ENCODE measurements at places on chromosomes 3 and 15.
A peak's percentile ranks its signal among the peaks of the same experiment; 100 is the strongest.

- DNase-seq = no peak
Observed at GRCh38 chr15:74793135-74794028, 11.5 kb downstream of the CSK start.

- no peak for DNase-seq
Observed at GRCh38 chr3:170469151-170470062, 50.7 kb downstream of the CLDN11 start.

- no peak for DNase-seq
Observed at GRCh38 chr15:56913670-56914069, 4.8 kb upstream of the TCF12 start.

- DNase-seq = no peak
Observed at GRCh38 chr15:87858651-87859050, 397.9 kb downstream of the NTRK3 start.

DNA sequence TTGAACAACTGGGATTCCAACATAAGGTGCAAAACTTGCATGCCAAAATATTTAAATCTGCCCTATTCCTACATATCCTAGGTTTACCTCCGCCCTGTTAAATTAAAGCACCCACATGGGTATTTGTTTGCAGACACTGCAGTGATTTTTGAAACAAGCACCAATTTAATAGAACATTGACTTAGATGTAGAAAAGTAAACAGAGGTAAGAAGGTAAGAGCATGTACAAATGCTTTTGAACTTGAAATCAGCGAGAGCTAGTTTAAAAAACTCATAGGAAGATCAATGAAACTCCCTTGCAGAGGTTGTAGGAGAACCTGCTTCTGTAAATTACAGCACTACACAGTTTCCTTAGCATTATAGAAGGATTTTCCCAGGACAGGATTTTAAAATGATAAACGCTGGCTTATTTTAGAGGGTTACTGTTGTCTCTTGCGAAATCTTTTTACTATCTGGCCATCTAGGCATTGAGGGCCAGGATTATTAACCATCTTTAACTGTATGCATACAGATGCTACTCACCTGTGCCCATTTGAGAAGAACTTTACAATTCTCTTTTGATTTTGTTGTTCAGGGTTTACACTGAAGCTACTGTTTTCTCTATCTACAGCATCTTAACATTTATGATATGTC is 284.8 kb downstream of the FEZF2 start:
- DNase-seq = no peak

DNA sequence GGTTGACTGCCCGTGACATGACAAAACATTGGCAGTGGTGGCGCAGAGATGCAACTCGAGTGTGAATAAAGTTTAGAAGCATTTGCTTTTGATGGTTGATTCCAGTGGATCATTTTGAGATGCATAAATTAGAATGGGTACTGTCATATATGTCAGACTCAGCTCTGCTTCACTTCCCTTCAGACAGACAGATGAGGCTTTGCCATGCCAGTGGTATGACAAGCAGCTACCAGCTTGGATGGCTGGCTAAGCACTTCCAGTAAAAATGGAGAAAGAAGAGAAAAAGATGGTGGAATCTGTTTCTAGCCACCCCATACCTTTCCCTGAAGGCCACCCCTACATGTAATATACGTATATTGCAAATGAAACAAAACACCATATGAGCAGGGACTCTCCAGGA is 13.5 kb upstream of the CLEC3B start:
- DNase-seq = no peak

GRCh38 chr15:81024265-81024872 is 23.6 kb downstream of the TLNRD1 start:
- no peak for DNase-seq

DNA sequence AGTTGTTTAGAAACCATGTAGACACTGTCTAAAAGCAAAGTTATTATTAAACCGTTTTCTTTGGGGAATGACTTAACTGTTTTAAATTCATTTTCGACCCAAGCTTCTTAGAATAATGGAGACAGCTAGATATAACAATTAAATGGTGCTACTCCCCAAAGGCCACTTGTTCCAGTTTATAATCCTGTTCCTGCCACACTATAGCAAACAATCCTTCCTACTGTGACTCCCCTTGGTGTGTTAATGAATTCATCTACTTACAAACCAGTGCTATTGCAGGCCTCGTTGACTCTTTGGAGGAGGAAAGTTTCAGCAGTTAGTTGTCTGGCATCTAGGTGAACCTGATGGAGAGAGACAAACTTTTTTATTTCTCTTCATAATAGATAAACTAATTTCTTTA is 25.2 kb upstream of the CLSTN2 start:
- DNase-seq = no peak

DNA sequence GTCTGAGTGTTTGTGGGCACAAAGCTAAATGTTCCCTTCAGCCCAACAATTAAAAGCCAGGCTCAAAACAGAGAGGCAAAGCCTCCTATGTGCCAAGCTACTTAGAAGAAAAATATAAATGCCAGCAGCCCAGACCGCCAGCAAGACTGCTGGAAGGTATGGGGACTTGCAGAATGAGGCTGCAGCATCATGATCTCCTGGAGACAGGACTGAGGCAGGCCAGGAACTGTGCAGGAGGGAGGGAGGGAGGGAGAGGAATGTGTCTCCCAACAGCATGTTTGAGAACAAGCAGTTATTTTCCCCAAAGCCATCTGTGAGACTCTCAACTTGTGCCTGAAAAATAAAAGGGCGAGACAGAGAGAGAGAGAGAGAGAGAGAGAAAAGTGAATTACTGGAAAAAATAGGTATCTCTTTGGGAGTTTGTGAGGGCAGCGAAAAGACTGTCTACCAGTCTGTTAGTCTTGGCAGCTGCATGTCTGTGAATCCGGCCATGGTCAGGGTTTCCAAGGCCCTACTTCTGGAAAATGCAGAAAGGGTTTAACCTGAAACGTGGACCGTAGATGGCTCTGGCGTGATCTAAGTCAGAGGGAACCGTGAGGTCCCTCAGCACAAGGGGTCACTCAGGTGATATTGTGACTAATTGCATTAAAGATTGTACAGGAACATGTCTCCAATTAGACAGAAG is 139.7 kb upstream of the COL8A1 start:
- no peak for DNase-seq

DNA sequence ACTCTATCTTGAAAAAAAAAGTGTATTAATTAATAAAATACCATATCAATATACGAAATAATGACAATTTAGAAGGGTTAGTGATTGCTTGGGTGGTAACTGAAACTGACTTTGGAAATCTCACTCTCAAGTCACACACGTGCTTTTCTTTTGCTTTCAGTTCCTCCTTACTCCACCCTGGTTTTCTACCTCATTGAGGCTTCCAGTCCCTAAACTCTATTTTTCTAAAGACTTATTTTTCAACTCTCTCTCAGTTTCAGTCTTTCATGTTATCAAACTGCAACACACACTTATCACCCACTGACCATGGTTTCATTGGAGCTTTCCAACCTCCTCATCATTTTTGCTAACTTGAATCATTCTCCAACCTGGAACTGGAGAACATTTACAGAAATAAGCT is 23.5 kb downstream of the IL12A start:
- no peak for DNase-seq

DNA sequence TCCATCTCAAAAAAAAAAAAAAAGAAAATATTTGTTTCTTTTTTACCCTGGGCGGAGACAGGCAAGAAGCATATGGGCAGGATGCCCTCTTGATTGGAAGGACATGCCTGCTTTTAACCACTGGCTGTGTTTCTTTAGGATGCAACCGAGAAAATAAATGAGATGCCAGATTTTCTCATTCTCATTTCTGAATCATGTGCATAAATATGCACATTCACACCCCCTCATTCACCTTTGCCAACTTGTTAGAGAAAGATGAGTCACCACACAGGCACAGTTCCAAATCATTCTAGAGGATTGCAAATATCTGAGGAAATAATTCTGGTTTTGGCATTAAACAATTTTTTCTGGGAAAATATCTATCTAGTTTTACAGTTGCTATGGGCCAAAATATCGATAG is 3.3 kb downstream of the LIPH start:
- DNase-seq = peak; percentile 95

DNA sequence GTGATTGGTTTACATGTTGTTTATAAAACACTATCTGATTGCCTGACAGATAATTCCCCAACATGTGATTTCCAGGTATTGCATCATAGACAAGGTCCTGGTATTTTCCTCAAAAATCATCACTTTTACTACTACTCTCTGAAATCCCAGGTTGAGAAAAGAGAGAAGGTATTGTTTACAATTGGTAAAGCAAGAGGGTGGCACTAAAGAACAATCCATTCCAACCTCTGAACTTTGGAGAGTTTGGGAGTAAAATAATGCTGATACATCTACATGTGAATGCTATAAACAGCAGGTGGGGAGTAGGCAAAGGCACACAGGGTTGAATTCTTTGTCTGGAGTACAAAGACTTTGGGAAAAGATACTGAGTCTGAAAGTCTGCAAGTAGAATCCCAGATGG is 134.2 kb downstream of the WDR72 start:
- DNase-seq = no peak

DNA sequence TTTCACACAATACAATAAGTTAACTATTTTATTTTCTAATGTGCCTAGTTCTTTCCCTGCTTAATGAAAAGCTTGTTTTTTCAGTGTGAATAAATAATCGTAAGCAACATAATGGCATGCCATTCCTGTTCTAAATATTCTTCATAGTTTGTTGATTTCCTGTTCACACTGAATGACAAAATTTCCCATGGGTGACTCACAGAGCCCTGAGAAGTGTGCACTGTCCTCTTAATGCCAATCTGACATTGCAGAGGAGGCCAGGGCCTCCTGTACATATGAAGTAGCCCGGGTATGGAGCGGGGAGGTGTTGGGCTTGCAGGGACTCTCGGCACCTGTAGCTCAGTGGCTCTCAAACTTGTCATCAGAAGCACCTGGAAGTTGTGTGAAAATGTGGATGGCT is 24.3 kb downstream of the CCR3 start:
- no peak for DNase-seq

GRCh38 chr3:9238721-9239295 is 10.6 kb downstream of the SRGAP3 start:
- no peak for DNase-seq
